Type B pancreatic cell (in vitro differentiated cells): ENCODE measurements at places on chromosomes 13 and 19.

- no peak for DNase-seq
These were observed 2.4 kb downstream of the TCF3 start for GRCh38 chr19:1649706-1650649.

DNA sequence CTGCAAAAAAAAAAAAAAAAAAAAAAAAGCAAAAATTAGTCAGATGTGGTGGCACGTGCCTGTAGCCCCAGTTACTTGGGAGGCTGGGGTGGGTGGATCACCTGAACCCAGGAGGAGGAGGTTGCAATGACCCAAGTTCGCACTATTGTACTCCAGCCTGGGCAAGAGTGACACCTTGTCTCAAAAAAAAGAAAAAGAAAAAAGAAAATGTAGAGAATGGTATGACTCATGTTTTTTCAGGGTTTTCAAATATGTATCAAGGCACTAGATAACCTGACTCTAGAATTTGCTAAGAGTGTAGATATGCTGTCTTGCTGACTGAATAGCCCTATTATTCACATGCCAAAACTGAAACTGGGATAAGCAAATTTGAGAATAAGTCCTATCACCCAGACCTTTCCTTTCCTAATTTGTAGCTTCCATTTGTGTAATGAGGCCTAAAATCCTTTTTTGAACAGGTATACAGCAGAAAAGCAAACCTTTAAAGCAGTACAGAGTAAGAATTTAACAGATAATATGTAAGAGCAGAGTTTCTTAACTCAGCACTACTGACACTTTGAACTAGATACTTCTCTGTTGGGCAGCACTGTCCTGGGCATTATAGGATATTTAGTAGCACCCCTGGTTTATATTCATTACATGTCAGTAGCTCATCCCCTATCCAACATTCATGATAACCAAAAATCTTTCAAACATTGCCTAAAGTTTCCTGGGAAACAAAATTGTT lies 108.6 kb downstream of the ELF1 start:
- DNase-seq = no peak

DNA sequence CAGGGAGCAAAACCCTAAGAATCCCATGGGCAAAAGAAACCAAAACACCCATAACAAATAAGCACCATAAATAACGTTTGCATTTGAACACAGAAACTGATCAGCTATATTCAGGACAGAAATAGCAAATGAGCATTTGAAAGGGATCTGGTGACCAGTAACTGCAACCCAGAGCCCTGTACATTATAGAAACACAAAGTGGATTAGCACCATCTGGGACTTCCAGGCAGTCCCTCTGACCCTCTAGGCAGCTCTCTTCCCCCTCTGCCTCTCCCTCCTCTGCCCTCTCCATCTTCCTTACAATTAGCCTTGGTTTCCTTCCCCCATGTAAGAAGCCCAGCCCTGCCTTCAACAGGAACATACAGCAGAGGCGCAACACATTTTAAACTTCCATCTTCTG lies 215.0 kb downstream of the DCLK1 start:
- DNase-seq = no peak

- no peak for DNase-seq
These were observed 47.1 kb downstream of the DCLK1 start for GRCh38 chr13:36084131-36084530.

GRCh38 chr19:42024622-42025111 lies 30.6 kb upstream of the ATP1A3 start:
- DNase-seq = no peak

DNA sequence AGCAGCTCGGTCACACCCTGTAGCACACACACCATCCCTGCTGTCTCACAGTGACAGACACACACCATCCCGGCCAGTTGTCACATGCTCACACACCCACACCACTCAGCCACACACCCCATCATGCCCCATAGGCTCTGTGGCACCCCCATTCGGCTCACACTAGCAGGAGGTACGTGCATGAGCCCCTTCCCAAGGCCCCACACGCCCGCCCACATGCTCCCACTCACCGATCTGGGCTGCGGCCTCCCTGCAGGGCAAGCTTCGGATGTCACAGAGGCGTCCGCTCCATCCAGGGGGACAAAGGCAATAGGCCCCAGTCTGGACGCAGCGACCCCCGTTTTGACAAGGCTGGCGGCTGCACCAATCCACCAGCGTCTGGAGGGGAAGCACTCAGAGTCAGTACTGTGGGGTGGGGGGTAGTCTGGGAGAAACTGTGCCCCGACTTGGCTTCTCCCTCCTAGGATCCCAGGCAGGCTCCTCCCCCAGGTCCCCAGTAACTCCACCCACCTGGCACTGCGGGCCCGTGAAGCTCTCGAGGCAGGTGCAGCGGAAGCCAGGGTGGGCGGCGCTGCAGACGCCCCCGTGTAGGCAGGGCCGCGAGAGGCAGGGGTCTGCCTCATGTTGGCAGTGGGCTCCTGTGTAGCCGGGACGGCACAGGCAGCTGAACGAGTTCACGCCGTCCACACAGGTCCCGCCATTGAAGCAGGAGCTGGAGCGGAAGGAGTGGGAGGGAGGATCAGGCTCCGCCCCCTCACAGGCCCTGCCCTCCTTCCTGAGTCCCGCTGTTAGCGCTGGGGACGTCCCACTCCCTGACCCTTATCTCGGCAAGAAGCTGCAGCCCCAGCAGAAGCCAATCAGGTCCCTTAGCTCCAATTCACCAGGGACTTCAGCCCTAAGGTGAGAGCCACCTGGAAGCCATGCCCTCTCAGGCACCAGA lies 20.1 kb downstream of the NOTCH3 start:
- no peak for DNase-seq

- no peak for DNase-seq
These were observed 1646.2 kb upstream of the SPRY2 start for GRCh38 chr13:81987159-81987558.

DNA sequence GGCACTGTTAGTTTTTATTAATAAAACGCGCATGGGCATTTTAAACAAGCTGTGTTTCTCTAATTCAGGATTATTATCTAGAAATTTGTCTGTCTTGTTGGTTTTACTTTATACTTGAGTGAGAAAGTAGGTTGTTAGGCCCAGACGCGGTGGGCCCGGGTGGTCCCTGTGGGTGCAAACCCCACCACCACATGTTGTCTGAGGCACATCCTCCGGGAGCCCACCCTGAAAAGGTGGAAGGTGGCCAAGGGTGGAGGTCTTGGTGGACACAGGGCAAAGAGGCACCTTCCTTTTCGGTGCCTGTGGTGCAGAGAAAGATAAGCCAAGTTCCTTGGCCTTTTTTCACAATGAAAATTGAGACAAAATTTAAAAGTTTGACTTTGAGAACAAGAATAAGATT lies 16.6 kb downstream of the ATP4B start:
- DNase-seq = peak; percentile 56

GRCh38 chr13:43058318-43058674 lies 34.9 kb downstream of the DNAJC15 start:
- no peak for DNase-seq
